ENCODE measurements at places on chromosomes 12 and 14.

DNA sequence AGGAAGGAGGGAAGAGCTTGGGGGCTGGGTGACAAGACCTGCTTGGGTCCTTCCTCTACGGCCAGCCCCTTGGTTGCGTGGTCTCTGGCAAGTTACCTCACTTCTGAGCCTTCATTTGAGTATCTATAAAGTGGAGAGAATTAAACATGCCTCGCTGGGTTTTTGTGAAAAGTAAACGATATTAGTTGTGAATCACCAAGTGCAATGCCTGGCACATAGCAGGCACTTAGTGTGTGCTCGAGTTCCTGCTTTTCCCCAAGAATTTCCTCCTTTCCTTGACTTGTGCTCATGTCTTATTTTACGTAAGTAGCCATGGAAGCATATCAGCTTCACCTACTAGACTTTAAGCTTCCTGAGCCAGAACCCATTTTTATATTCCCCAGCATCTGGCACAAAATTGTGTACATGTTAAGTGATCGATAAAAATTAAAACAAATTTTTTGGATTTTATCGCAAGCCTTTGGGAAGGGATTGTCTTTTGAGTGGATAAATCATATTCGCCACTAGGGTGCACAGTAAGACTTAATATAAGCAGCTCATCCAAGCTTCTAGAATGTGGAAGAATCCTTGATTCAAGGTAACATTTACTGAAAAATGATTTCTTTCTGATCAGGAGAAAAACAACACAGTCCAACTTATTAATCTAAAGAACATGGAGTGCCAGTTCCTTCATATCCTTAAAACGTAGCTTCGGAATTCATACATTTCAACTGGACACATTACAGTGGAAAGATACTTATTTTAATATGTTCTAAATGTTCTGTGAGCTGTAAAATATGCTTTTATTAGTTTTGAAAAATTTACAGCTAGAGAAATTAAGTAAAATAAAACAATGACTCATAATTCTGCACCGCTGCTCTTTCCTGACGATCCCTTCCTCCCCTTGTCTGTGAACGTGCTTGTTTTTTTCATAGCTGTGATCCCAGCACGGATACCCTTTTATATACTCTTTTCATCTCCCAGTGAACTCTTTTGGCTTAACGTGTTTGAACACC lies 62.0 kb downstream of the SLC25A47 start:
- DNase-seq: no peak

DNA sequence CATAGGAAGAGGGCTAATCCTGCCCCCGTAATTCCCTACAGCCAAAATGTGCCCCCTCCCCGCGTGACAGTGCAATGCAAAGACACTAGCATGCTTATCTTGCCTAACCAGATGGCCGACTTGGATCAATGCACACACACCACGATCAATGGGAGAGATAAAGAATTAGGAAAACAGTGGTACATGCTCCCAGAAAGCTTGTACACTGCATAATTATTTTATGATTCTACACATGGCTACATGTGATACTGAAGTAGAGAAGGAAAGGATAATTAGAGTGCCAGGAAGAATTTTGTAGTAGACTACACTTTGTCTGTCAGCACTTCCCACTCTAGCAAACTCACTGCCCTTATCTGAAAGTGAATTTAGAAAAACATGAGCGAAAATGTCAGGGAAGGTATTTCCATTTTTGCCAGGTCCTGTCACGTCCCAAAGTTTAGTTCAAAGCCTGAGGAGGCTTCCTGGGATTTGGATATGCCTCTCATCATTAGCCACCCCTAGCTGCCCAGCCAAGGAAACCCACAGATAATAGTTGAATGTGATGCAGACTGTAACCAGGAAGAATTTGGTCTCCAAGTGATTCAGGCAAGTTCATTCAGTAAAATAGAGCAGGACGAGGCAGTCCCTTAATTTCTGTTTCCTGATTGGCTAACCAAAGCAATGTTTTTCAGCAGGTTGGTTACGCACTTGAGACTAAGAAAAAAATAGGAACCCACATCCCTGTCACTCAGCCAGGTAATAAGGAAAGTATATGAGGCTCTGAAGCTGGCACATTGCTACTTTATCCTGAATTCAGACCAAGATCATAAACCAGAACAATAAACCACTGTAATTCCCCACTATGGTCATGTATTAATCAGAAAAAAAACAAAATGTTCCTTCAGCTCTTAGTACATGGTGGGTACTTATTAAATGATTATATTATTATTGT lies 199.6 kb upstream of the OTX2 start:
- no peak for DNase-seq

DNA sequence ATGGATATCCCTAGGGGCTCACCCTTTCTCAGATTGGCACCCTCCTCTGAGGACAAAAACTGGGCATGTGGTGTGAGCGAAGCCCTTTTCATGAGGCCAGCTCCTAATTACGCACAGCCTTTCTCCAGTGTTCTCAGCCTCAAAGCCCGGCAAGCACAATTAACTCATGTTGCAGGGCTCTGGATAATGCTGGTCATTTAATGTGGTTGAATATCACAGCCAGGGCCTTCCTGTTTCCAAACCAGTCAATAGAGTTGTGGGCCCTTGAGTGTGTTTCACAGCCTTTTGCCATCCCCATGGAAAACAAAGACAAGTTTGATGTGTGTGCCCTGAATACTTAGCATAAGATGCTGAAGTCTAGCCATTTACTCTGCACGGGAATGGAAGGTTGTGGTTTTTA lies 114.2 kb upstream of the ARHGAP5 start:
- DNase-seq: no peak

- DNase-seq: no peak
Measured at GRCh38 chr12:124902916-124903315, 11.5 kb downstream of the UBC start.

- DNase-seq: no peak
Measured at GRCh38 chr12:111840807-111841206, 1.2 kb upstream of the MAPKAPK5 start.

DNA sequence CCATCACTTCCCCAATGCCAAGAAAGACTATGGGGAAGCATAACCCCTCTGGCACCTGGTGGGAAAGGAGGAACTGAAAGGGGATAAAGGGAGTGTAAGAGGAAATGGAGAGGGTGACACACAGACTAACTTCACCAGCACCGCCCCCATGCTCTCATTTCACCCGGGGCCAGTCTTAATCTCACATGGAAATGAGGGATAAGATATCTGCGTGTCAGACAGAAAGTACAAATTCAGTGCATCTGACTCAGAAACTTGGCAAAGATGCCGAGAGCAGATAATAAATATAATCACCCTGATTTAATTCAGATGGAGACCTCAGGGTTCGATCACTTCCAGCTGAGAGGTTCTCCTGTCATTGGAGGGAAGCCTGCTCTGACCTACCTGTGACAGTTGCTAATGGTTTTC lies 191.6 kb downstream of the DUSP6 start:
- peak; percentile 46 for DNase-seq

DNA sequence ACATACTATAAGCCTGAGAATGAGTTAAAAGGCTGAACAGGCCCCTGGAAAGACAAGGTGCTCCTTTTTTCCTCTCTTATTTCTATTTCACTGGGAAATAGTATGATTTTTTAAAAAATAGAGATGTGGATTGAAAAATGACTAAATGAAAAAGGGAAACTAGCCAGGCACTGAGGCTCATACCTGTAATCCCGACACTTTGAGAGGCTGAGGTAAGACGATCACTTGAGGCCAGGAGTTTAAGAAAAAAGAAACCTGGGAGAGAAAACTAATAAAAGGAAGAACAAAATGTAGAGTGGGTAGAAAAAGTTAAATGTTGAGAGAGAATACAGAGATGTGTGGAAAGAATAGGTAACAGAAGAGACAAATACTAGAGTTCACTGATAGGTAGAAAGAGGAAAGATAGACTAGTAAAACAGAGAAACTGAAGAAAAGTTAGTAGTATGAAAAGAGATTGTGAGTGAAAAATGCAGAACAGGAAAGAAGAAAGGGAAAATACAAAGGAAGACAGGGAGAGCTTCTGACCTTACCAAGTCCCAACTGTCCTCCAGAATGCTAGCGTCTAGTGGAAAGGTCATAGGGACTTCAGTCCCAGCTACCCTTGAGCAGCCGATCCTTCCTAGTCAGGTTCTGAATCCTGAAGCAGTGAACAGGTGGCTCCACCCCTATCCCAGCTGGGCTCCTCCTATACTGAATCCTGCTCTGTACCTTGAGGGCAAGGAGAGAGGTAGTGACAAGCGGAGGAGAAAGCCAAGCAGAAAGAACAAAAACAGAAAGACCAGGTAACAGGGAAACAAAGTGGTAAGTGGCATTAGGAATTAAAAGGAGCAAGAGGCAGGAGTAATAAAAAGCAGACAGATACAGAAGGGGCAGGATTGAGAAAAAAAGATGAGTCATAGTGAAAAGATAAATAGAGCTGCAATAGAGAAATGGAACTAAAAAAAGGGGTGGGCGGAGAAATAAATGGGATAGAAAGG lies 7.3 kb downstream of the TMEM116 start:
- DNase-seq: no peak

DNA sequence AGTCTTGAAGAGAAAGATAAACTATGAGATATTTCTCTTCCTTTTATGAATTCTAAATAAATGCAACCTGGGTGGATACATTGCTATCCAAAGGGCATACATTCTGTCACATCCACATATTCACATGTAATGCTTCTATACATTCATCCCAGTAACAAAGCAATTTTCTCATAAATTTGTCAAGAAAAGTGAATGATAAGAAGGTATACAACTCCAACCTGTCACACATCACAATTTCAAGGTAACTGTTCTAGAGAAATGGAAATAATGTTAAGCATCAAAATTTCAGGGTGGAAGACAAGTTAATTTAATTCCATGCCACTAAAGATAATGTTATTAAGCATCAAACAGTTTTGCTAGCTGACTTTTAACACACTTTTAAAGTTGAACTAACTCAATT lies 212.9 kb downstream of the SYT10 start:
- DNase-seq: no peak

DNA sequence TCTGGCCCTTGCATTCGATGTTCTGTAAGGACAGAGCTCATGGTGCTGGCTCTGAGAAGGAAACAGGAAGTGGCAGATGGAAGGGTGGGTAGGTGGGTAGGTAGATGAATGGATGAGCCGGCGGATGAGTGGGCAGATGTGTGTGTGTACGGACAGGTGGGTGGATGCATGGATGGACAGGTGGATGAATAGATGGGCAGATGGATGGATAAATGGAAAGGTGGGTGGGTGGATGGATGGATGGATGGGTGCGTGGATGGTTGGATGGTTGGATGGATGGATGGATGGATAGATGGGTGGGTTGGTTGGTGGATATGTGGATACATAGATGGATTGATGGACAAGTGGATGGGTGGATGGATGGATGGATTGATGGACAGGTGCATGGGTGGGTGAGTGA lies 27.6 kb upstream of the PPP1R13B start:
- DNase-seq: no peak

DNA sequence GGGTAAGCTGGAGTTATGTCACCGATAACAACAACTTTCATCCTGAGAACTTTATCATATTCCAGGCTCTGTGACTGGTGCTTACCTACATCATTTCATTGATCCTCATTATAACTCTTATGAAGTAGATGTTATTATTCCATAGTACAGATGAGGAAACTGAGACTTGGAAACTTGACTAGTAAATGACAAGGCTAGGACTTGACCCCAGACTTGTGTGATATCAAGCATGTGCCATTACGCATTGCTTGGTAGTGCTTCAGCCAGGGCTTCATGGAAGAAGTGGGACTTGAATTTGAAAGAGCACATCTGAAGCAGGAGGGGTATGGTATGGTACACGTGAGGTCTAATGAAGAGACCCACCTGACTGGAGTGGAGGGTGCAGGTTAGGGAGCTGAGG lies 11.9 kb downstream of the AVIL start:
- no peak for DNase-seq

GRCh38 chr12:130655010-130655409 lies 61.1 kb downstream of the RIMBP2 start:
- no peak for DNase-seq

DNA sequence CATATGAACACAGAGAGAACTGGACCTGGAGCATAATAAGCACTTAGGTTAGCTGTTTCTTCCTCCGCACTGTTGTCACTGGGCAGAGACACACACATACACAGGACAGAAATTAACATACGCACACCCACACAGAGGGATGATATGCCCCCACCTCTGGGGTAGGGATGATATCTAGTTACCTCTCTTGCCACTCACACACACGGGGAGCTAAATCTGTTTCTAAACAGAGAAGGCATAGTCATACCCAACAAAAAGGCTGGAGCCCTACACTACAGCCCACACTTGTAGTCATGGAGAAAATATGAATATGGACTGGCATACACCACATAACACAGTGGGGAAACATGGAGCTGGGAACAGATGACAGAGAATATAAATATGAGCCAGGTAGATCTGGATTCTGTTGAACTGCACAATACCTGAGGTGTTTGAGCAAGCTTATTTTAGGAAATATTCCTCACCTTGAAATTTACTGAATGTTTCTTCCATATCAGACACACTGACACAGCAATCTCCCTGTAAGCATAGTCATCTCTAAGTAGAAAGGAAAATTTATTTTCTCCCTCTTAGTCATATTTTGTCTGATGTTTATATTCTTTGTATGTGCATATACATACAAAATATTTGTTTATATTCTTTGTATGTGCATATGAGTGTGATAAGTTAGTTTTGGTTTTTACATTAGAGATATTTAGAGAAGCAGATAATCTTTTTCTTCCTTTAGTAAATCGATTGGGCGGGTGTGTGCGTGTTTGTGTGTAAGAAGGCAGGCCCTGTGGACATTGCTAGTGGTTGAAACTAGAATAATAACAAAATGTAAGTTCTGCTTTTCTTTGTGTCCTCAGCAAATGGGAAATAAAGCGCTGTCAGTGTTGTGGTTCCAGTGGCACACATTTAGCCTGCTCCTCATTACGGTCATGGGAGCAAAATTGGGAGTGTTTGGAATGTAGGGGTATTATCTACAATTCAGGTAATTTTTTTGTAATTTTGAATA lies 20.9 kb upstream of the SCFD1 start:
- DNase-seq: no peak

- DNase-seq: no peak
Measured at GRCh38 chr14:104139460-104140212, 1.2 kb downstream of the KIF26A start.

- peak; percentile 7 for DNase-seq
Measured at GRCh38 chr14:75428230-75429104, 645 bp downstream of the JDP2 start.

DNA sequence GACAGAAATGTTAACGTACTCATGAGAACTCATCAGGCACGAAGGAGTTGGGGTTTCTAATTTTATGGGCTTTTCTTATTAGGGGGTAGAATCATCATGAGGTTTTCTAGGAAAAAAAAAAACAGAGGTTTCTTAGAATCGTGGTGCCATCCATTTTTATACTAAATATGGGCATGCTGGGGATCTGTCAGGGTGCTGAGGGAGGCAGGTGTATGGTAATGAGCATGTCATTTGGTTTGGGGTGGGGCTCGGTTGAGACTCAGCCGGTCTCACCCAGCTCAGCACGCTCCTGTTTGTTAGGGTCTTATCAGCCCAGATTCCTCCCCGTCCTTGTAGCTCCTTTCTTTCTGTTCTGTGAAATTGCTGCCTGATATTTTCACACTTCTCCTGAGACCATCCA lies 98.2 kb downstream of the DICER1 start:
- no peak for DNase-seq

- DNase-seq: no peak
Measured at GRCh38 chr14:97021571-97022168, 224.5 kb downstream of the VRK1 start.

GRCh38 chr12:107500307-107500706 lies 185.3 kb upstream of the PWP1 start:
- DNase-seq: no peak
